ENCODE measurements at places on chromosomes 1 and 21. TPM values are rescaled to one million over a fixed set of nuclear protein-coding genes. Genes with fewer than 3 reads are reported as not detected.

GRCh38 chr1:174116042-174116441, 43.3 kb upstream of the RABGAP1L start:
- H3K27me3 ChIP-seq = no peaks in the 10 kb centered on the region
- H3K27ac ChIP-seq = no peak overlapping the region
- no peak for DNase-seq
- H3K4me3 ChIP-seq = no peak overlapping the region
- no peaks in the 10 kb centered on the region for H3K36me3 ChIP-seq

DNA sequence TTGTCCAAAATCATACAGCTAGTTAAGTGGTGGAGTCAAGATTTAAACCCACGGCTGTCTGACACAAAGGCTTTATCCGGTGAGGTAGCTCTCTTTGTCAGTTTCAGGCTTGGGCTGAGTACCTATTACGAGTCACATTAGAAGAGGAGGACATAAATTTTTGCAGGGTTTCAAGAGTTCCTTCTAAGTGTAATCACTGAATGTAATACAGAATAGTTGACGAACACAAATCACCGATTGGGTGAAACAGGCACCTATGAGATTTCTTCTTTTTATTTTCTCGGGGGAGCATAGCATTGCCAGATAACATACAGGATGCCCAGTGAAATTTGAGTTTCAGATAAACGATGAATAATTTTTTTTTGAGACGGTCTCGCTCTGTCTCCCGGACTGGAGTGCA, 847 bp downstream of the PSMD4 start:
- H3K36me3 ChIP-seq = peaks cover 2% of the 10 kb centered on the region
- peak overlapping the region; percentile 87 for H3K27ac ChIP-seq
- DNase-seq = no peak
- H3K4me1 ChIP-seq = peaks cover 2% of the 10 kb centered on the region

DNA sequence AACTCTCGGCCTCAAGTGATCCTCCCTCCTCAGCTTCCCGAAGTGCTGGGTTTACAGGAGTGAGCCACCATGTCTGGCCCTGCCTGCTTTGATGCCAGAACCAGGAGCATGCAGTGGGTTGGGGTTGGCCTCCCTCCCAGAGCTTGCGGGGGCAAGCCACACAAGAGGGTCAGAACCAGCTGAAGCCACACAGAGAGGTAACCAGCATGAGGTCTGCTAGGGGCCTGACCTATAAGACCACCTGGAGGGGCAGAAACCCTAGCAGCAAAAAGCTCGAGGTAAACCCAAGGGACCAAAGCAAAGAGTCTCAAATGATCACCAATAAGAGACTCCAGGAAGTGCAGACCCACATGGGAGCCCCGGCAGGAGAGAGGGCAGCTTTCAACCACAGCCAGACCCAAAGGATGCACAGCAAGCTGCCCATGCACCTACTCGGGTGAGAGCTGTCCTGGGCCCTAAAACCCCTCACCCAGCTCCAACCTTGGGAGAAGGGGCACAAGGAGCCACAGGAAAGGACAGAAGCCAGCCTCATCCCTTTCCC, 81.2 kb downstream of the TOMM20 start:
- peaks cover 53% of the 10 kb centered on the region for H3K4me1 ChIP-seq
- no peaks in the 10 kb centered on the region for H3K36me3 ChIP-seq
- peak overlapping the region; percentile 90 for H3K27ac ChIP-seq
- H3K4me3 ChIP-seq = no peak overlapping the region
- no peaks in the 10 kb centered on the region for H3K27me3 ChIP-seq
- DNase-seq = no peak

GRCh38 chr1:25624156-25624555, 7.6 kb downstream of the MAN1C1 start:
- H3K27ac ChIP-seq = no peak overlapping the region
- H3K36me3 ChIP-seq = no peaks in the 10 kb centered on the region
- DNase-seq = no peak
- H3K27me3 ChIP-seq = no peaks in the 10 kb centered on the region

DNA sequence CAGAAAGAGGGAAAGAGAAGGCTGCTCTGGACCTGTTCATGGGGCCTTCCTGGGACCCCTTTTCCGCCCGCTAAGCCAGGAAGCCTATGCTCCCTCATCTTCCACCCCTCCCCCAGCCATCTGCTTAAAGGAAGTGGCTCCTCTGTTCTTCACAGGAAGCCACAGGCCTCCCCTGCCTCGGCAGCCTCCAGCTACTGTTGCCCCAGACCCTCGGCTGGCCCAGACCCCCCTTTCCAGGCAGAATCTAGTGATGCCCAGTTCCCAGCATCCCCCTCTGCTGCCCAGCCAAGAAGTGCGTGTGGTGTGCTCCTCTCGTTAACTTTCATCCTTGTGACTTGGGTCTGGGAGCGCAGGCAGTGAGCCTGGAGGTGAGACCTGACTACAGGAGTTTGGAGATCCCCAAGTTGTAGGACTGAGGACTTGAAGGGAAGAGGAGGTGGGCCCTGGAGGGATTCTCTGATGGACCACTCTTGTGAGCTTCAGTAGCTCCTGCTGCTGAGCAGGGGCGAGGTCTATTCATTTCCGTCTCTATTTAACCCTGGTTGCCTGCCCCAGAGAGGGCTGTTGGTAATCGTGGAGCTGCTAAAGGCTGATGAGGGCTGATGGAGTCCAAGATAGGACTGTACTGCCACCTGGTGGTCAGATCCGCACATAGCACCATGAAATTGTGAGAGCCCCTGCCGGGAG, 9.1 kb downstream of the IFI6 start:
- H3K4me1 ChIP-seq = peaks cover 43% of the 10 kb centered on the region
- no peaks in the 10 kb centered on the region for H3K27me3 ChIP-seq
- DNase-seq = peak; percentile 78
- peak overlapping the region; percentile 90 for H3K27ac ChIP-seq
- peaks cover 4% of the 10 kb centered on the region for H3K36me3 ChIP-seq
- peak overlapping the region; percentile 3 for H3K4me3 ChIP-seq

DNA sequence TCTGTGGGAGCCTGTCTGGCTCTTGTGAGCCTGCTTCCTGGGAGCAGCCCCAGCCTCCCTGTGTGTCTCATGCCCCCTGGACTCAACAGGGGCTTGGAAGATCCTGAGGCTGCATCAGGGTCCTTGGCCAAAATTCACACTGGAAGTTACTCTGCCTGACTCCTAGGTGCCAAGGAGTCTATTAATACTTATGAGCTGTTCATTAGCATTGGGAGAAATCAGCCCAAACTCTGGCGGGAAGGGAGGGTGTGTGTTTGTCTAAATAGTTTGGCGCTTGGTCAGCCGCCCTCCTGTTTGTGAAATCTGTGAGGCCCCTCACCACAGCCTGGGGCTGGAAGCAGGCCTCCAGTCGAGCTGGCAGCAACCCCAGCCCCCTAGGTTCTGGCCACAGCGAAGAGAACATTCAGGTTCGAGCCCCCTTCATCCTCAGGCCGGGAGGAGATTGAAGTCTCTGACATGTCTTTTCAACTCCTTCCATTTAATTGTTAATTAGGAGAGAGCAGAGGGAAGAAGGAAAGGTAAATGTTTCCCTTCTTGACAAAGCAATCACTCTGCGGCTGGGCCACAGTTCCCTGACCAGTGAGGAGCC, 82.1 kb upstream of the F3 start:
- no peak for DNase-seq
- H3K4me1 ChIP-seq = no peaks in the 10 kb centered on the region
- H3K4me3 ChIP-seq = no peak overlapping the region
- no peak overlapping the region for H3K27ac ChIP-seq
- H3K36me3 ChIP-seq = no peaks in the 10 kb centered on the region

The OR6K2 gene
- not detected for total RNA-seq

The DDI2 gene
- 29.1 TPM for total RNA-seq
